ENCODE measurements at places on chromosomes 3 and 15.

GRCh38 chr15:52303093-52303772, 7.6 kb upstream of the MYO5C start:
- no peak for DNase-seq

DNA sequence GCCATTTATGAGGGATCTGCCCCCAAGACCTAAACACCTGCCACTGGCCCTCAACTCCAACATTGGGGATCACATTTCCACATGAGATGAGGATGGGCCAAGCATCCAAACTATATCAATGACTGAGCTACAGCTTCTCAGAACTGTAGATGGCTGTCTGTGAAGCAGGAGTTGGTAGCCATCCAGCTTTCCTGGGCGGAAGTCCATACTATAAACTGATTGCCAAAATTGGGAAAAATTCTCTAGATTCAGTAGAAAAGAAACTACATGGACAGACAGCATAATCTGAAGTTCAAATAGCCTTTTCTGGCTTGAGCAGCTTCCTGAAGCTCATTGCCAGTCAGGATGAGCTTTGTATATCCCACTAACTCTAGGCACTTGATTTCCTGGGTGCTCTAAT, 214.7 kb upstream of the ZBTB20 start:
- DNase-seq: no peak

DNA sequence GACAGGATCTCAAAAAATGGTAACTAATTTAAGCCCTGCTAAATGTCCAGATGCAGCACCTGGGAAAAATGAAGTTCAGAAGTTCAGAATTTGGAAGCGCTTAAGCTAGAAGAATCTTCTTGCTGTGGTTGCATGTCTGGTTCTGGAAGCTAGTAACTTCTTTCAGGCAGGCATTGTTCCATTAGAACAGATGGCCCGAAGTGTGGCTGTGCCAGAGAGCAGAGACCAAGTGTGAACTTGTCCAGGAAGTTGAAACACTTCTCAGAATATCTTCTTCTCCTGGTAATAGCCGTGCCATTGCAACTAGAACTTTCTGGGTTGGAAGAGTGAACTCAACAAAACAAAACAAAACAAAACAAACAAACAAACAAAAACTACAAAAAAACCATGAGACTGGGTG, 80.0 kb downstream of the MITF start:
- DNase-seq: no peak

DNA sequence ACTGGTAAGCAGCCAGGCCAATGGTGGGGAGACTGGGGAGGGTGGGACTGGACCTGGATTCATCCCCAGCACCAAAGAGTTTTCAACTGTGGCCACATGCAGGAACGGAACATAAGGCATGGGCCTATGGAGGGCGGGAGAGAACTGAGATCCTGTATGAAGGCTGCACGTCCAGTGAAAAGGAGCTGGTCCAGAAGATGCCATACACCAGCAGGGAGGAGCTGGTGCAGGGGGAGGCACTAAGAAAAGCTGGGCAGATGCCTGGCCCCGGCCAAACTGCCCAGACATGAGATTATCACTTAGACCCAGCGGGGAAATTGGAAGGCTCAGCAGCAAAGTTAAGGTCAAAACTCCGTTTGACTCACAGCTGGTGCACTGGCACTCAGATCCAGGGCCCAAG, 58.1 kb upstream of the MCF2L2 start:
- no peak for DNase-seq

- DNase-seq: no peak
Measured at GRCh38 chr15:57649138-57649537, 57.4 kb upstream of the POLR2M start.

DNA sequence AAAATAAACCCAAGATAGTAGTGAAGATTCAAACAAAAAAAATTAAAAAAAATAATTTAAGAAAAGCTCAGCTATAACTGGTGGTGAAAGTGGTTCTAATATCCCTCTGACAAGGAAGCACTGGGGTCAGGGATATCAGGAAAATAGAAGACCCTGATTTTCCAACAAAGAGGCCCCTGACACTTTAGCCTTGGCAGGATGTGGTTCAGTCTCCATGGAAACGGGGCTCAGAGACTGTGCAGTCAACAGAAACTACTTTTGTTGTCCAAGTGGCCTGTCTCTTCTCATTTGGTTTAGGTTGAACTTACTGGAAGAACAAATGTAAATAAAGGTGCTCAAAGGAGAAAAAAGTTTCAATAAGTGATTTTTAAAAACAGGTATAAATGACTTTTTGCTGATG, 27.2 kb downstream of the INTS14 start:
- DNase-seq: peak; percentile 4

DNA sequence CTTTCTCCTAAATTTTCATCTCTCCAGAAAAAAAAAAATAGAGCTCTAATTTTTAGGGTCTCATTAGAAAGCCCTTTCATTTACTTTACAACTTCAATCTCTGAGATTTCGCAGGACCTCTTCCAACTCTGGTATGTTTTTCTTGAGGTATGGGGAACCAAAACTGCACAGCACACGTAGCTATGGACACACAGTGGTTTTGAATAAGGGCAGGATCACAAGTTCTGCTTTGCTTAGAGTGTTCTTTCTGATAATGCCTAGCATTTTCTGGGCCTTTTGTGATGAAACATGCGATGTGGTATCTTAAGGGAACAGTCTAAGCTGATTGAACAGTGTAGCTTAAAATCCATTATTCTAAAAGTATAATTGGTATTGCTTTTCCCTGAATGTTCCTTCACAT, 25.3 kb downstream of the ZNF592 start:
- no peak for DNase-seq
